ENCODE measurements at places on chromosomes 7 and 10. TPM values are rescaled to one million over a fixed set of nuclear protein-coding genes. Genes with fewer than 3 reads are reported as not detected.

PKD2L1 gene
- not detected for total RNA-seq

CPSF4 gene
- total RNA-seq = 32.4 TPM

CUZD1 gene
- not detected for total RNA-seq

LAMB1 gene
- 662 TPM for total RNA-seq

GLCCI1 gene
- total RNA-seq = 1.4 TPM

IGF2BP3 gene
- total RNA-seq = 34.3 TPM

MINDY4 gene
- 5.9 TPM for total RNA-seq

ZNF488 gene
- total RNA-seq = 0.47 TPM

MSMB gene
- not detected for total RNA-seq

ASB4 gene
- total RNA-seq = not detected

Measured in pericardium fibroblast (primary cell).